ENCODE measurements at places on chromosomes 3 and 15. TPM values are rescaled to one million over a fixed set of nuclear protein-coding genes. Genes with fewer than 3 reads are reported as not detected.

The MAP2K1 gene
- total RNA-seq = 89.0 TPM

The PML gene
- 138 TPM for total RNA-seq

The PTPN9 gene
- total RNA-seq = 41.4 TPM

The CCR9 gene
- total RNA-seq = 0.28 TPM

The DUOXA2 gene
- not detected for total RNA-seq

The ERICH6 gene
- total RNA-seq = 0.81 TPM

The GOLGA6L9 gene
- 1.4 TPM for total RNA-seq

The SCAANT1 gene
- not detected for total RNA-seq

The DAZL gene
- total RNA-seq = not detected

The FES gene
- 32.4 TPM for total RNA-seq

The GOLGA8O gene
- total RNA-seq = 5.7 TPM

The CCDC39 gene
- not detected for total RNA-seq

The EFCAB12 gene
- total RNA-seq = 0.98 TPM

The EHHADH gene
- 1.9 TPM for total RNA-seq

The ALCAM gene
- 12.9 TPM for total RNA-seq

The TEX55 gene
- not detected for total RNA-seq
